ENCODE measurements at places on chromosomes 5 and 9. TPM values are rescaled to one million over a fixed set of nuclear protein-coding genes. Genes with fewer than 3 reads are reported as not detected.
A peak's percentile ranks its signal among the peaks of the same experiment; 100 is the strongest.

The CCDC180 gene
- total RNA-seq: 7.8 TPM

The NR2F1 gene
- total RNA-seq: not detected

The STOM gene
- total RNA-seq: 95.4 TPM

The TEX48 gene
- not detected for total RNA-seq

The PCDHGB3 gene
- 0.82 TPM for total RNA-seq

The DENND4C gene
- 49.5 TPM for total RNA-seq

The SMC2 gene
- total RNA-seq: 50.3 TPM

The CCNO gene
- total RNA-seq: not detected

The MARCOL gene
- total RNA-seq: not detected

- peaks cover 31% of the 10 kb centered on the region for H3K36me3 ChIP-seq
- no peaks in the 10 kb centered on the region for H3K27me3 ChIP-seq
- no peak for DNase-seq
- peak overlapping the region; percentile 97 for H3K27ac ChIP-seq
- peak overlapping the region; percentile 95 for H3K4me3 ChIP-seq
Measured at GRCh38 chr5:100899675-100900074, 3.4 kb downstream of the ST8SIA4 start.

DNA sequence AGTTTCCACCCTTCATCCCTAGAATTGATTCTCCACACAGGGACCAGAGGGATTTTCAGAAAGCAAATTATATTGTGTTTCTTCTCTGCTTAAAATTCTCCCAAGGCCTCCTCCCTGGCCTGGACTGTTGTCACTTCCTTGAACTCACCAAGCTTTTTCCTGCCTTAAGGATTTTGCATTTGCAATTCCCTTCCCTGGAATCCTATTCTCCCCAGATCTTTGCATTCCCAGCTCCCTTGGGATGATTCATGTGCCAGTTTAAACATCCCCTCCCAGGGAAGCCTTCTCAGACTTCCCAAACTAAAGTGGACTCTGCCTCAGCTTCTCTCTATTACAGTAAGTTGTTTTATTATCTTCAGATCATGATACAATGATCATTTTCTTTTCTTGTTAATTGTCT is 35.2 kb upstream of the PDE8B start:
- no peak overlapping the region for H3K27ac ChIP-seq
- peaks cover 29% of the 10 kb centered on the region for H3K27me3 ChIP-seq
- H3K4me3 ChIP-seq: no peak overlapping the region
- H3K36me3 ChIP-seq: no peaks in the 10 kb centered on the region
- no peaks in the 10 kb centered on the region for H3K4me1 ChIP-seq

GRCh38 chr5:117888688-117889087 is 1099.7 kb downstream of the DTWD2 start:
- peak overlapping the region; percentile 63 for H3K4me3 ChIP-seq
- peaks cover 5% of the 10 kb centered on the region for H3K4me1 ChIP-seq
- H3K27ac ChIP-seq: peak overlapping the region; percentile 43
- DNase-seq: no peak
- no peaks in the 10 kb centered on the region for H3K36me3 ChIP-seq
- H3K27me3 ChIP-seq: no peaks in the 10 kb centered on the region

- H3K4me1 ChIP-seq: no peaks in the 10 kb centered on the region
- no peaks in the 10 kb centered on the region for H3K36me3 ChIP-seq
- H3K4me3 ChIP-seq: no peak overlapping the region
- no peak for DNase-seq
- no peak overlapping the region for H3K27ac ChIP-seq
Measured at GRCh38 chr5:79191457-79191856, 44.5 kb upstream of the JMY start.

- DNase-seq: no peak
- H3K4me3 ChIP-seq: no peak overlapping the region
- no peak overlapping the region for H3K27ac ChIP-seq
Measured at GRCh38 chr9:113471143-113471542, 7.6 kb downstream of the RGS3 start.

DNA sequence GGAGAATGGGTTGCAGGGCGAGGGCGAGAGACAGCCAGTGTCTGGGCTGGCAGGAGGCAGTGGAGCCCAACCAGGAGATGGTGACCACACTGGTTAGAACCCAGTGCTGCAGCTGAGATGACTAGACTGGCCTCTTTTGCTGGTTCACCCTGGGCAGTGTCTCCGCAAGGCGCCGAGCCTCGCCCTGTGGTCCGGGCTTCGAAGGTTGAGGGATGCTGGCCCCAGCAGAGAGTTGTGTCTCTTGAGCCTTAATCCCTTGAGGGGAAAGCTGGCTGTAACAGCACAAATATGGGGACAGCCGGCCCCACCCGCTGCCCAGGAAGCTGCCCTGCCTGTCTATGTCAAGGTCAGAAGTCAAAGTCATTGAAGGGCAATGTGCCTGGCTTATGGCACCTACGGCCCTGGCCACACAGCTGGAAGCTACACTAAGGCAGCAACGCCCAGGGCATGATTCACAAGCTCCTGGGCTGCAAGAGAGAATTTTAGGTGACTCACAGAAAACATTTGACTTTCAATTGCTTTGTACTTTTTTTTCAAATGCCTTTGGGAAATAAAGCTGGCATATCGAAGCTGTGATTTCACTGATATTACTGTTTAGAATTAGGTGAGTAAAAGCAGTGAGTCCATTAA is 33.3 kb downstream of the NKX2-5 start:
- H3K27ac ChIP-seq: no peak overlapping the region
- H3K4me3 ChIP-seq: no peak overlapping the region
- H3K4me1 ChIP-seq: no peaks in the 10 kb centered on the region
- H3K36me3 ChIP-seq: no peaks in the 10 kb centered on the region
- peaks cover 36% of the 10 kb centered on the region for H3K27me3 ChIP-seq

GRCh38 chr9:13939134-13939533 is 374.8 kb downstream of the NFIB start:
- H3K36me3 ChIP-seq: no peaks in the 10 kb centered on the region
- no peaks in the 10 kb centered on the region for H3K27me3 ChIP-seq
- no peaks in the 10 kb centered on the region for H3K4me1 ChIP-seq
- no peak overlapping the region for H3K4me3 ChIP-seq
- DNase-seq: no peak
- H3K27ac ChIP-seq: no peak overlapping the region

- H3K4me3 ChIP-seq: peak overlapping the region; percentile 87
- DNase-seq: peak; percentile 86
- H3K27me3 ChIP-seq: no peaks in the 10 kb centered on the region
Measured at GRCh38 chr5:132496191-132496630, 5.6 kb upstream of the IRF1 start.

DNA sequence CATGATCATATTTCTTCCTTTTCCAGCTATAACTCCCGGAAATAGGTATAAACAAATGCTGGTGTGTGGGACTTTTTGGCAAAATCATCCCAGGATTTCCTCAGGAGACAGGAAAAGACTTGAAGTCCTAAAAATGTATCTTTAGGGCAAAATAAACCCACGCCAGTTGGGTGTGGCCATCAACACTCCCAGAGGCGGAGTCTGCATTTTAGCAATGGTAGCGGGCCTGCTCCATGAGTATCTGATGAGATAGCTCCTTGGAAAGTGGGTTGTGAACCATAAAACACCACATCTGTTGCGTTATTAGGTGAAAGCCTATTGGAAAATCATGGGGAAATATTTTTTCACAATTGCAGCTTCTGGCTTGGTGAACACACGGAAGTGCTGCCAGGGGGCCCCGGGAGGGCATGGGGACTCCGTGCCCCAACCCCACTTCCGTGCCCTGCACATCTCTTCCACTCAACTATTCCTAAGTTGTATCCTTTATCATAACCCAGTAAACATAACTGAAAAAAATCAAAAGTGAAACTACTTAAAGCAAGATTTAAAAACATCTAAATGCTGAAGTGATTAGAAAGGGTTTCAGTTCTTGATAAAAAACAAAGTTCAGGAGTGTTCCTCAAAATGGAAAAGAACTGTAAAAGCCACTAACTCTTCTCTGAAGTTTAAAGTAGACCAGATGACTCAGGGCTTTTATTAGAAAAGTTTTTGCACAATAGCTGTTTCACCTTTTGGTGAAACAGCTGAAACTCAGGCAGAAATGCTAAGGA is 111.2 kb downstream of the LRRC70 start:
- peaks cover 4% of the 10 kb centered on the region for H3K4me1 ChIP-seq
- no peaks in the 10 kb centered on the region for H3K36me3 ChIP-seq
- peak overlapping the region; percentile 53 for H3K4me3 ChIP-seq
- H3K27ac ChIP-seq: no peak overlapping the region

DNA sequence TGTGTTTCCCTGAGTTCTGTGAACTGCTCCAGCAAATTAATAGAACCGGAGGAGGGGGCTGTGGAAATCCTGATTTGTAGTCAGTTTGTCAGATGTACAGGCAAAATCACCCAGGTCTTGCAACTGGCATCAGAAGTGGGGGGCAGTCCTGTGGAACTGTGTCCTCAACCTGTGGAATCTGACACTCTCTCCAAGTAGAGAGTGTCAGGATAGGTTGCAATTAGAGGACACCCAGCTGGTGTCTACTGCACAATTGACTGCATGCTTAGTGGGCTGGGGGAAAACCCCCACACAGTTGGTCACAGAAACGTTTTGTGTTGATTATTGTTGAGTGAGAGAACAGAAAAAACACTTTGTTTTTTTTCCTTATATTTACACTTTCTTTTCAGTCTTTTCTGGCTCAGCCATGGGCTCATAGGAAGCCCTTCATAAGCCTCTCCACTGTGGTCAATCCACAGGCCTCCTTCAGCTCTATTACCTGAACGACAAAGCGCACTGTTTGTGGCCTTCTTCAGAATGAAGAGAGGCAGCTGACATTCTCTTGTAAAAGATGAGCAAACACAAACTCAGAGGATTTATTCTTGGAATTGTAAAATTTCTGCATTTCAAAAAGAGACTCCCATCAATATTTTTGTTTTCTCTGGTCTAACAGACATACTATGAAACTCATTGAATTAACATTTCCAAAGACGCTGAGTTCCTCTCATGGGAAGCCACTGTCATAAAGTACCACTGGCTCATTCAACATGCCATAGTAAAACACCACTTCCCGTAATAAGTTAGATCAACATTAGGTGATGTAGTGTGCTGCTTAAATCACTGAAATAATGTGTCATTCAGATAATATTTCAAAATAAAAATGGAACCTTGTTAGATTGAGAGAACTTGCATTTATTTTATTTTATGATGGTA is 348.9 kb upstream of the RFX3 start:
- peaks cover 4% of the 10 kb centered on the region for H3K27me3 ChIP-seq
- no peaks in the 10 kb centered on the region for H3K36me3 ChIP-seq
- H3K4me1 ChIP-seq: no peaks in the 10 kb centered on the region
- H3K27ac ChIP-seq: no peak overlapping the region
- H3K4me3 ChIP-seq: no peak overlapping the region

GRCh38 chr9:87501806-87502205 is 4.1 kb downstream of the DAPK1 start:
- no peaks in the 10 kb centered on the region for H3K36me3 ChIP-seq
- no peak for DNase-seq
- H3K27ac ChIP-seq: no peak overlapping the region
- peaks cover 32% of the 10 kb centered on the region for H3K27me3 ChIP-seq
- H3K4me3 ChIP-seq: no peak overlapping the region

DNA sequence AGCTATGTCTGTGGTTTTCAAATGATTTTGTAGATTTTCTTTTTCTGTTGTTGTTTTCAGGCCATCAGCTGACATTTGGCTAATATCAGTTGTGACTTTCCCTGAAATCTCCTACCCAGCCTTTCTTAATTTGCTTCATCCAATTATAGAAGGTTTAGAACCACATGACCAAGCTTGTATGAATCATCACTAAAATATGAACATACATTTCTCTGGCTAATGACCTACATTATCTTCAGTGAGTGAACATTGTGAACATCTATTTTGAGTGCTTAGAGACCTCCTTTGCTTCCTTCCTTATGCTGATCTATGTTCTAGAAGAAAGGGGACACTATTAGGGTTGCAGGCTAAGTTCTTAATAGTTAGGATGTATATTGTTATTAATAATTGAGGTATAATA is 532.5 kb downstream of the RAB3C start:
- no peaks in the 10 kb centered on the region for H3K27me3 ChIP-seq
- peaks cover 9% of the 10 kb centered on the region for H3K36me3 ChIP-seq
- no peak overlapping the region for H3K27ac ChIP-seq
- DNase-seq: no peak
- H3K4me1 ChIP-seq: peaks cover 5% of the 10 kb centered on the region
- H3K4me3 ChIP-seq: no peak overlapping the region

DNA sequence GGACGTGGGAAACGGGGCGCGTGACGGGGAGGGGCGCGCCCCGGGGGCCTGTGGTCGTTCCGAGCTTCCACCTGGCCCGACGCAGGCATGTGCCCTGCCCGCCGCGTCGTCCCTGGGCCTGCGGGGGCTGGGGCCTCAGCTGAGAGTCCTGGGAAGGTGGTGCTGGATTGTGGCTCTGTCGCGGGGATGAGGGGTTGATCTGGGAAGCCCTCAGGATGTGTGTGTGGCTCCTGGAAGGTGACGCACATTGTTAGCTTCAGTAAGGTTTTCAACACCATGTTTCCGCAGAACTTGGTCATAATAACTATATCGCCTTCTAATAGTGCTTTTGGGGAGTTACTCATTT is 589.1 kb downstream of the MTRR start:
- H3K36me3 ChIP-seq: peaks cover 4% of the 10 kb centered on the region
- peak overlapping the region; percentile 77 for H3K27ac ChIP-seq
- H3K4me3 ChIP-seq: peak overlapping the region; percentile 84
- peaks cover 16% of the 10 kb centered on the region for H3K4me1 ChIP-seq

DNA sequence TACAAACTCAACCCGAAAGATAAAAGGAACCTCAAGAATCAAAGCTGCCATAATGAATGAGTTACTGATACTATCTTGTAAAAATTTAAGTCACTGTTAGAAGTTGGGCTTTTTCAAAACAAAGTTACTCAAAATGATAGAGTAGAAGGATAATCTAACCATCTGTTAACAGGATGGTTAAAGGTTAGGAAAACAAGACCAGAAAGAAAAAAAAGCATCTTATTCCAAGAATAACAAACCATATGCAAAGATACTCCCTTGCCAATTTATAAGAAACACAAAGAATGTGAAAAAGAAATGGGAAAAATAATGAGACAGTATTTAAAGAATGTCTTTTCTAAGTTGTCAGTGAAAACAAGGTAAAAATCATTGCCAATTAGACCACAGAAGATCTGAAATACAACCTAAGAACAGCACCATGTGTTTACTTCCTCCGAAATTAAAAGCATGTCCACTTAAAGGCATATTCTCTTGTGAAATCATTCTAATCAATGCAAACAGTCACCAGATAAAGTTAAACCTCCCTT is 51.2 kb downstream of the STRBP start:
- H3K4me1 ChIP-seq: peaks cover 1% of the 10 kb centered on the region
- DNase-seq: no peak
- H3K4me3 ChIP-seq: no peak overlapping the region

DNA sequence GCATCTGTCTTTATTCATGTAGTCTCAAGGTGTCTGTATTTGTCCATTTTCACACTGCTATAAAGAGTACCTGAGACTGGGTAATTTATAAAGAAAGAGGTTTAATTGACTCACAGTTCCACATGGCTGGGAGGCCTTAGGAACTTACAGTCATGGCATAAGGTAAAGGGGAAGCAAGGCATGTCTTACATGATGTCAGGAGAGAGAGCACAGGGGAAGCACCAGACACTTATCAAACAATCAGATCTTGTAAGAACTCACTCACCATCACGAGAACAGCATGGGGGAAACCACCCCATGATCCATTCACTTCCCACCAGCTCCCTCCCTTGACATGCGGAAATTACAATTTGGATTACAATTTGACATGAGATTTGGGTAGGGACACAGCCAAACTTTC is 44.2 kb downstream of the NLN start:
- H3K27me3 ChIP-seq: no peaks in the 10 kb centered on the region
- no peak overlapping the region for H3K4me3 ChIP-seq
- H3K36me3 ChIP-seq: peaks cover 24% of the 10 kb centered on the region
- H3K4me1 ChIP-seq: no peaks in the 10 kb centered on the region
- H3K27ac ChIP-seq: no peak overlapping the region

Data from activated naive CD8-positive, alpha-beta T cell treated with anti-CD3 and anti-CD28 coated beads, Interleukin-2, amount 10 ng/mL, durations not matched to agents 7 days and 5 days (primary cell).